ENCODE measurements at places on chromosomes 7 and 10.
A peak's percentile ranks its signal among the peaks of the same experiment; 100 is the strongest.

DNA sequence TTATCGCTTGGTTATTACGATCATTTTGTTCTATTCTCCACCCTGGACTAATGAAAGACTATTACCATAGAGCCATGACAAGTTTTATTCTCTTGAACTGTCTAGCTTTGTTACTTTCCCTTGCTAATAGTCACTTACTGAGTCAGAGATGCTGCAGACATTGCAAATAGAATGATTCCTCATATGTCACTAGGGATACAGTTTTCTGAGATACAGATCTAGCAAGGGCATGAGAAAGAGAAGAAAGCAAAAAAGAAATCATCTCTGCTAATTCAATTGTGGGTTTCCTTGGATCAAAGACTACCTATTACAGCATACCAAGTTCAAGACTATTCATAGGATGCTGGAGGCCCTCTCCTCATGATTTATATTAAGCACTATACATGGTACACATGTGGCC, 204.3 kb downstream of the MBL2 start:
- no peak for DNase-seq

- no peak for DNase-seq
These were observed 6.1 kb downstream of the PKD1L1 start for GRCh38 chr7:47942132-47942531.

- DNase-seq: no peak
These were observed 21.1 kb downstream of the CRPPA start for GRCh38 chr7:16399916-16400892.

GRCh38 chr10:28668363-28669226, 8.7 kb upstream of the BAMBI start:
- no peak for DNase-seq

GRCh38 chr7:114889646-114890285, 32.1 kb upstream of the MDFIC start:
- DNase-seq: no peak

DNA sequence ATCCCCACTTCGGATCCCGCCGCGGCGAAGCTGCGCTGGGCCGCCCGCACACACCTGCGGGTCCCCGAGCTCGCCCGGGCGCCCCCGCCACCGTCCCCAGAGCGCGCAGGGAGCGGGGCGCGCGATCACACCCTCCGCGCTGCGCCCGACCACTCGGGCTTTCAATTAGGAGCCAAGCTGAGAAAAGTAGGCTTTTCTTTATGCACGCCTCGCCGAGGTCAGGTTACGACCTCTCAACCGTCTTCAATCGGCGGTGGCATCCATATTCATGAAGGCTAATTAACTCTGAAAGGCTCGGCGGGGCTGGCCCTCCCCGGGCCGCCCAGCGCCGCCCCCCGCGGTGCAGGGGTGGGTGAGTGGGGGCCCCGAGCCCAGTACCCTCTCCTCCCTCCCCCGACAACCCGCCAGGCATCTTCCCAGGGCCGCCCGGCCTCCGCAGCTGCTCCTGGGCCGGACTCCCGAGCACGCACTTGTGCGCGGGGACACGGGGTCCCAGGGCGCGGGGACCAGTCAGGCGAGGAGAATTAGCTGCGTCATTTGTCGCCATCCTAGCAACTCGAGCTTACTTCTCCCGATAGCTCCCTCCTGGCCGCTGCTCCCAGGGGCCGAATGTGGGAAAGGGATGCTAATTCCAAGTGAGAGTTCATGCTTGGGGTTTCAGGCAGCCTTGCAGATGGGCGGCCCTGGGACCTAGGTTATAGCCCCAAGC, 155.5 kb upstream of the LYZL2 start:
- DNase-seq: no peak

- DNase-seq: no peak
These were observed 11.1 kb upstream of the ST8SIA6 start for GRCh38 chr10:17465328-17466125.

DNA sequence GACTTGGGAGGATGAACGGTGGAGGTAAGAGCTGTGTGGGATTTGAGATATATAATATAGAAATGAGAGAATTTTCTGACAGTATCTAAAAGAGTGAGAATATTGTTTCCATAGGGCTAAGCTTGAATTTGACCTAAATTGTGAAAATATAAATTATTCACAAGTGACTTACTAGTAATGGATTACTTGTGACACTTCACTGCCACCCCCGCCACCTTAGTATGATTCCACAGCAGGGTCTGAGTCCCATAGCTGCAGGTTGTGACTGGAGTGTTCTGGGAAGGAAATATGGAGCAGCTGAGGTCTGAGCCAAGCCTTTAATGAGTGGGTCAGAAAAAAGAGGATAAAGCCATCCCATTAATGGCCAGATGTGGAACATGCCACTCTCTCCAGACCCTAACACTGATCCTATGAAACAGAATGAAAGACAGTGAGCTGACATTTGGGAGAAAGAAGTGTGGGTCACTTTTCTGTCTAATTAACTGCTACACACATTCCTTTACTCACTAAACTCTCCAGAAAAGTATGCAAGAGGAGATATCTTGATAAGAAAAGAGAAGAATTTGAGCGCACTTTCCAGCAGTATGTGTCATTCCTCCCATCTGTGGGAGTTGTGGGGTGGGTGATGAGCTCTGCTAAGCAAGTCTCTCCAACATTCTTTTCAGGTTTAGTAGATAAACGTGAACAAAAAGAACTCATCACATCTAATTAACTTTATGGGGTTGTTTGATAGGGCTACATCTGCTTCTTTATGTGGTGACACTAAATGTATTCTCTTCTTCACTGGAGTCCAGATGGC, 1193.4 kb downstream of the SORCS3 start:
- DNase-seq: no peak

DNA sequence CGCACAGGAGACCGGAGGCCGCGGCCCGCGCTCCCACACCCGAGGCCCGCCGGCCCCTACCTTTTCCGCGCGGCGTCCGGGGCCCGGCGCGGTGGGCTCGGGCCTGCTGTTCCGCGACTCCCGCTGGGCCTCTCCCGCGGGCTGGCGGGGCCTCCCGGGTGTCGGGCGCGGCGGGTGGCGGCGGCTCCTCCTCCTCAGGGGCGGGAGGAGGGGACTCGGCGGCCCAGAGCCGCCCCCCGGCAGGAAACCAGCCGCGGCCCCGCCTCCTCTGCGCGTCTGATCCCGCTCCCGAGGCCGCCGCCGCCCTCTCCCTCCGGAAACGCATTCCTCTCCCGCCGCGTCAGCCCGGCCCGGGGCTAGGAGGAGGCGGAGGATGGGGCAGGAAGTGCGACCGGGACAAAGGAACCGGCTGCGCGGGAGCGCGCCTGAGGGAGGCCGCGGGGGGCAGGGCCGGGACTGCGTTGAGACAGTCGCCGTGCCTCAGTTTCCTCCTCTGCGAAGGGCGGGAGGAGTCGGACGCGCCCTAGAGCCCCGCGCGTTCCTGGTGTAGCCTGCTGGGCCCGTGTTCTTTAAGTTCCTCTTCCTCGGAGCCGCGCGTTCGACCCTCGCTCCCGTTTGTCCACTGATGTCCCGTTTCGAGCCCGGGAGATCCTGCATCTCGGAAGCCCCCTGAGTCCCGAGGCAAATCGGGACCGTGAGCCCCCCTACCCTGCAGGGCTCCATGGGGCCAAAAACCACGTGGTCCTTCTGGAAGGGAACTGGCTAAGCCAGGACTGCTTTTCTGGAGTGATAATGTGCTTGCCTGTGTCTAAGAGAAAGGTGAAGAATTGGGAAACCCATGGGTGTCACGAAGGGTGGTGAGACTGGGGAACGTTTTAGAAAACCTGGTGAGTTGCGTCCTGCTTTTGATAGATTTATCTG, at the start of gene ITGB1:
Gene ITGB1, minus strand, starts transcription at position 146 of the 921 bp plus-strand sequence. CDS start 22,672 bp downstream, outside the sequence.
- DNase-seq: peak; percentile 80
